ENCODE measurements at places on chromosomes 1 and 21.
A peak's percentile ranks its signal among the peaks of the same experiment; 100 is the strongest.

- no peaks in the 10 kb centered on the region for H3K4me1 ChIP-seq
- no peak overlapping the region for H3K4me3 ChIP-seq
- peak; percentile 7 for DNase-seq
- H3K27ac ChIP-seq, result no peak overlapping the region
These were observed 46.7 kb upstream of the SLC19A1 start for GRCh38 chr21:45588871-45589491.

- H3K27me3 ChIP-seq, result no peaks in the 10 kb centered on the region
- DNase-seq, result no peak
- H3K36me3 ChIP-seq, result no peaks in the 10 kb centered on the region
- no peak within 1 kb of the TSS for H3K4me3 ChIP-seq
- H3K4me1 ChIP-seq, result no peaks in the 10 kb centered on the region
- H3K27ac ChIP-seq, result no peak within 1 kb of the TSS
These were observed at the start of gene TMEM269 for GRCh38 chr1:42784946-42785693. Gene TMEM269 (plus strand): TSS chr1:42784991. CDS start chr1:42789894, 4,903 bp downstream.

GRCh38 chr1:163035446-163036249 lies 33.5 kb upstream of the RGS4 start:
- H3K27me3 ChIP-seq, result no peaks in the 10 kb centered on the region

GRCh38 chr1:11237356-11237755 lies 25.0 kb downstream of the MTOR start:
- no peak overlapping the region for H3K4me3 ChIP-seq
- no peak for DNase-seq
- no peaks in the 10 kb centered on the region for H3K4me1 ChIP-seq
- H3K27ac ChIP-seq, result no peak overlapping the region

DNA sequence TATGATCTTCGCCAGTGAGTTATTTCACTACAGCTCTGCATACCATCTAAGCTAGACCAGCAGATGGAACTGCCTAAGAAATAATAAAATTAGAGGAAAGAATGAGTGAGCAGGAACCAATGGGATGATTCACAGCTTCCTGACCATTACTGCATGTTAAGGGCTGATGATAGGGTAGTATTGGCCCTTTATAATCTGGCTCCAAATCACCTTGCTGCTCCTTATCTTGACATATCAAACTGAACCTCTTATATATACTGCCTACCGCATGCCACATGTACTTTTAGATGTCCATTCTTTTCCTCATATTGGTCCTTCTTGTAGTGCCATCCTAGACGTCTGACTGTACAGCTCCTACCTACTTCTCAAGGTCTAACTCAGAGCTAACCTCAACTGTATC lies 524.4 kb downstream of the DPYD start:
- no peak overlapping the region for H3K27ac ChIP-seq
- no peaks in the 10 kb centered on the region for H3K36me3 ChIP-seq
- no peaks in the 10 kb centered on the region for H3K27me3 ChIP-seq
- H3K4me3 ChIP-seq, result no peak overlapping the region
- H3K4me1 ChIP-seq, result no peaks in the 10 kb centered on the region

GRCh38 chr1:3327936-3328590 lies 126.4 kb upstream of the ARHGEF16 start:
- H3K27me3 ChIP-seq, result no peaks in the 10 kb centered on the region
- no peak overlapping the region for H3K4me3 ChIP-seq
- no peaks in the 10 kb centered on the region for H3K36me3 ChIP-seq
- DNase-seq, result no peak

All from Caco-2 (cell line).